GF-D8 (cell line): ENCODE measurements at places on chromosomes 1 and 21.

GRCh38 chr1:200409203-200409760 lies 554 bp downstream of the ZNF281 start:
- no peak for DNase-seq

GRCh38 chr1:229689273-229689672 lies 63.2 kb downstream of the URB2 start:
- no peak for DNase-seq

DNA sequence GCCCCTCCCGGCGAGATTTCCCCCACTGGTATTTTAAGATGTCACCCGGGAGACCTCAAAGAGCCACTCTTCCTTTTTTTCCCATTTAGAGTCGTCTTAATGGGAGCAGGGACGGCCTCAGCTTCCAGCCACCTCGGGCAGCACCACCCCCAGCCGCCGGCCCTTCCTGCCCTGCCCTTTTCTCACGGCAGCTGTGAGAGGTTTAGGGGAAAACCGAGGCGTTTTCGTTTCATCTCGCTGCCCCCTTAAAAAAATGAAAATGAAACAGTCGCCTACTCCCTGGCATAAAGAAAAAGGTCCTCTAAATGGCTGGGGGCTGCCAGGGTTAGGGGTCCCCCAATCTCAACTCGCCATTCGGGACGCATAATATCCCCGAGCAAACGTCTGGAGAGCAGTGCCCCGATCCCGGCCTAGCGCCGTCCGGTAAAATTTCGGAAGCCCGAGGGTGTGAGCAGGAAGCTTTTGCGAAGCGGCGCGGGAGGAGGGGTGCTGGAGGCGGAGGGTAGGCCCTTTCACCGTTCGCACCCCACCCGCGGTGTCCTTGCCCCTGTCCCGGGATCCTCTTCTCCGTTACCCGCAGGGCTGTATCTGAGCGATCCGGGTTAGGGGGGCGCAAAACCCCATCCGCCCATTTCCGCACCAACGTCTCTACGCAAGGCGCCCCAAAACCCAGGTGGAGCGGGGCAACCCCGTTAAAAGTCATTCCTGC lies 1.2 kb downstream of the RUNX3 start:
- no peak for DNase-seq

DNA sequence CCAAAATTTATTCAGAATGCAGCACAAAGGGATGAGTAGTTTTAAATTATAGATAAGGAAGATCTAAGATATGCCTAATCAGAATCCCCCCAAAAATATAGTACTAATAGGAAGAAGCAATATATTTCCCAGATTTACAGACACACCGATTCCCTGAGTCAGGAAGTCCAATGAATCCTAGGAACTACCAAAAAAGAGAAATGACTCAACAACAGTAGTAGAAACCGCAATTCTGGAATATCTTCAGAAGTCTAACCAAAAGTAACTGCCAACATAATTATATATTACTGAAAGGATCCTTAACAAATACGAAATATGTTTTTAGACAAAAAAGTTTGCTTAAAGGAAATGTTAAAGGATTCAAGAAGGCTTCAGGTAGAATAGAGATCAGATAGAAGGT lies 10.3 kb downstream of the AHCTF1 start:
- no peak for DNase-seq

GRCh38 chr1:237562242-237562823 lies 328.4 kb downstream of the ZP4 start:
- DNase-seq: no peak

GRCh38 chr1:156511644-156512043 lies 11.1 kb upstream of the MEF2D start:
- DNase-seq: no peak

DNA sequence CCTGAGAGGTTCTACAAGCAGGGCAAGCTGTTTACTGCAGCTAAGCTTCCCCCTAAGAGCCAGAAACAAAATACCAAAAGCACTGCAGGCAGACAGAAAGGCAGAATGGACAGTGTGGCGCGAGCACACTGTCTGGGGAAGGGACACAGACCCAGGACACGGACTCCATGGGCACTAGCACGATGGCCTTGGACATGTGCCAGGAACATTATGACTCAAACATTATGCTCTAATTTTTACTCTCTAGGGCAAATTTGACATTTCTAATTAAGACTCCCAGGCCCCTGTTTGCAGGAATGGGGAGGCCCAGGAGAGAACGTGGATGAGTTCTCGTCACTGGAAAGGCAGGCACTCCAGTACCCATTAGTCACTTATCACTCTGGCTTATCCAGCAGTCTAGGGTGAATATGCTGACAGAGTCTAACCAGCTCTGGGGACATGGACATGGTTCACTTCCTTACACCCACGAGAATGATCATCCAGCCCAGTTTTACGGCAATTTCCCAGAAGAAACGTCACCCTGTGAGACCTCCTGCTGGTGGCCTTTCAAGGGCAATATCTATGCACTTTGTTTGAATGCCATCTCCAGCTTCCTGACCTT lies 45.1 kb downstream of the CAPN8 start:
- DNase-seq: no peak

DNA sequence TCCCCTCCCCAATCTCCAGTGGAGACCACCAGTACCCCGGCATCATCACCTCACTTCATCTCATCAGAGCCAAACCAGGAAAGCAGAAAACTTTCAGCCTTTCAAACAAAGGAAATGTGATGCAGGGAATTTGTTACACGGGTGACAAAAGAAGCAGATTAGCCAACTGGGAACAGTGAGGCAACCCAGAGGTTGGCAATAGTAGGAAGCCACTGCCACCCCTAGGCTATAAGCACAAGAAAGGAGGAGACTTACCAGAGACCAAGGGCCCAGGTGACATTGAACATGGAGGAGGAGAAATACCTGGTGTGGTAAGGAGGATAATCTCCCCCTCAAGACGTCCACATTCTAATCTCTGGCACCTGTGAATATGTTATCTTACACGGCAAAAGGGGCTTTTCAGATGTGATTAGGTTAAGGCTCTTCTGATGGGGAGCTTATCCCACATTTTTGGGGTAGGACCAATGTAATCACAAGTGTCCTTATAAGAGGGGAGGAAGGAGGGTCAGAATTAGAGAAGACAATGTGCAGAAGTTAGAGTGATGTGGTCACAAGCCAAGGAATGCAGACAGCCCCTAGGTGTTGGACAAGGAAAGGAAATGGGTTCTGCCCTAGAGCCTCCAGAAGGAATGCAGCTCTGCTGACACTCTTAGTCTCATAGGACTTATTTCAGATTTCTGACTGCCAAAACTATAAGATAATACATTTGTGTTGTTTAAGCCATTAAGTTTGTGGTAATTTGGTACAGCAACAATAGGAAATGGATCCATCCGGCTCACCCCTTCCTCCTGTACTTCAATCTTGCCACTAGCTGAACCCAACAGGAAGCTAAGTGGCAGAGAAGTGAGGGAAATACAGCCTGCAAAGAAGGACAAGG lies 83.6 kb upstream of the VAV3 start:
- DNase-seq: no peak

- no peak for DNase-seq
These were observed 203.7 kb upstream of the RUNX1 start for GRCh38 chr21:35252831-35253230.

DNA sequence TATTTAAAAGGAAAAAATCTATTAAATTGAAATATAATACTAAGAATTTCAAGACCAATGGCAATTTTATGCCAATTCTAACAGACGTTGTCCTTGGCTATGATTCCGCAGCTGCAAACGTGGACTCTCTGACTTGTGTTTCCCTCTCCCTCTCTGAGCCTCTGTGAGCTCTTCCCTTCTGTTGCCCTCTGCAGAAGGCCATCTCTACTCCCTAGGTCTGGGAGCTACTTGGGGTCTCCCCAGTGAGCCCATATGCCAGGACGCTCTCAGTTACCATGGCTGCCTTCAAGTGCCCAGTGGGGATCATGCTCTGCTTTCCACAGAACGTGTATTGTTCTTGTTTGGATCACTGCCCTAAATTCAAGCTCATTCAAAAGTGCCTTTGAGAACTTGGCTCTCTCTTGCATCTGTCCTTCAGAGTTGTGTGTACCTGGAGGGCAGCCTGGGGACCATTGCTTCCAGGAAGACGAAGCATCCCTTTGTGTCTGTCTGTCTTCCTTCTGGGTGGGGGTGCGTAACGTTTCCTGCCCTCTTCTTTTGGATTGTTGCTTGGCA lies 97.5 kb upstream of the TSPAN2 start:
- no peak for DNase-seq

GRCh38 chr1:204927673-204928641 lies 57.3 kb downstream of the NFASC start:
- DNase-seq: no peak

- DNase-seq: no peak
These were observed 116.3 kb upstream of the OLIG2 start for GRCh38 chr21:32909393-32909792.

DNA sequence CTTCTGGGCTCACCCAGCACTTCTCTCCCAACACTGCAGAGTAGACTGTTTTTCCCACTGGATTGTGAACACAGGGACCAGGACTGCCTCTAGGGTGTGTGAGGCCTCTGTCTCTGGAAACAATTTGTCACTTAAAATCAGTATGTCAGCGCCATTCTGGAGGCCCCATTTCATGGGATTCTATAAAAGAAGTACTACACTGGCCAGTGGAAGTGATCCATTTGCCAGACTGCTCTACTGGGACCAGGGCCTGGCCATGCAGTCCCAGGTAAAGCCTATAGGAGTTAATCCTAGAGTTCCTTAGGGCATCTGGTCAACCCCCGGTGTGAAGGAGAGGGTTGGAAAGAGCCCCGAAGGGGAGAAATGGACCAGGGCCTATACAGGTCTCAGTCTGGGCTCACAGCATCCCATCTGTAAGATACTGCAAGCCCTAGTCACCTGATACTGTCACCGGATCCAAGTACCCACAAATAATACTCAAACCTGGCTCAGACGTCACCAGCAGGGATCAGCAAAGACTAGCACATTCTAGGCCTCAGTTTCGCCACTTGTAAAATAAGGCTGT lies 245.0 kb downstream of the FOXD2 start:
- DNase-seq: no peak
